SK-N-SH (cell line): ENCODE measurements at places on chromosomes 2 and 18. TPM values are rescaled to one million over a fixed set of nuclear protein-coding genes. Genes with fewer than 3 reads are reported as not detected.

The BOLL gene
- polyA plus RNA-seq, result not detected in 2 replicates

The FAM237A gene
- polyA plus RNA-seq, result not detected in 2 replicates

The EGR4 gene
- 0.02 TPM in 1 of 2 replicates, not detected in the other for polyA plus RNA-seq

The GPR39 gene
- 2.1 and 2.3 TPM in 2 replicates for polyA plus RNA-seq

- no peak overlapping the region for H3K4me3 ChIP-seq
- no peaks in the 10 kb centered on the region for H3K36me3 ChIP-seq
- H3K27me3 ChIP-seq, result no peaks in the 10 kb centered on the region
- no peak overlapping the region for H3K27ac ChIP-seq
Measured at GRCh38 chr2:145655165-145655765, 1135.3 kb upstream of the ZEB2 start.

- H3K27ac ChIP-seq, result no peak overlapping the region
- no peaks in the 10 kb centered on the region for H3K36me3 ChIP-seq
- H3K4me3 ChIP-seq, result no peak overlapping the region
- H3K27me3 ChIP-seq, result no peaks in the 10 kb centered on the region
- no peaks in the 10 kb centered on the region for H3K4me1 ChIP-seq
- no peak for DNase-seq
Measured at GRCh38 chr2:196413821-196414274, 225.7 kb upstream of the CCDC150 start.

DNA sequence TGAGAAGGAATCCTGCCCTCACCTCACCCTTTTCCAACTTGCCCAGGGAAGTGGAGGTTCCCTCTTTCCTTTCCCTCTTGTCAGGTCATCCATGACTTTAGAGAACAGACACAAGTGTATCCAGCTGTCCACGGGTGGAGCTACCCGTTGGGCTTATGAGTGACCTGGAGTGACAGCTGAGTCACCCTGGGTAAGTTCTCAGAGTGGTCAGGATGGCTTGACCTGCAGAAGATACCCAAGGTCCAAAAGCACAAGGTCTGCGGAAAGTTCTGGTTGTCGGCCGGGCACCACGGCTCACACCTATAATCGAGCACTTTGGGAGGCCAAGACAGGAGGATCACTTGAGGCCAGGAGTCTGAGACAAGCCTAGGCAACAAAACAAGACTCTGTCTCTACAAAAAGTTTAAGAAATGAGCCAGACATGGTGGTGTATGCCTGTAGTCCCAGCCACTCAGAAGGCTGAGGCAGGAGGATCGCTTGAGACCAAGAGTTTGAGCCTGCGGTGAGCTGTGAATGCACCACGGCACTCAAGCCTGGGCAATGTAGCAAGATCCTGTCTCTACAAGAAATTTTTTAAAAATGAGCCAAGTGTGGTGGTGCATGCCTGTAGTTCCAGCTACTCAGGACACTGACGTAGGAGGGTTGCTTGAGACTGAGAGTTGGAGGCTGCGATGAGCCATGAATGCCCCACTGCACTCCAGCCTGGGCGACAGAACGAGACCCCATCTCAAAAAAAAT is 14.0 kb upstream of the CNDP1 start:
- H3K36me3 ChIP-seq, result peaks cover 44% of the 10 kb centered on the region; the same call in 1 of the 2 replicates
- H3K4me3 ChIP-seq, result no peak overlapping the region
- no peak overlapping the region for H3K27ac ChIP-seq
- DNase-seq, result no peak
- H3K27me3 ChIP-seq, result no peaks in the 10 kb centered on the region

GRCh38 chr18:79367989-79368388 is 27.7 kb upstream of the NFATC1 start:
- no peak overlapping the region for H3K27ac ChIP-seq
- H3K36me3 ChIP-seq, result peaks cover 4% of the 10 kb centered on the region; the same call in 1 of the 2 replicates
- peak; percentile 36 for DNase-seq

DNA sequence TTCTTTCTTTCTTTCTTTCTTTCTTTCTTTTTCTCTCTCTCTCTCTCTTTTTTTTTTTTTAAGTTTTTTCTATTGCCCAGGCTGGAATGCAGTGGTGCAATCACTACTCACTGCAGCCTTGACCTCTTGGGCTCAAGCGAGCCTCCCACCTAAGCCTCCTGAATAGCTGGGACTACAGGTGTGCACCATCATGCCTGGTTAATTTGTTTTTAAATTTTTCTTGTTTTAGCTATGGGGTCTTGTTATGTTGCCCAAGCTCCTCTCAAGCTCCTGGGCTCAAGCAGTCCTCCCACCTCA is 19.4 kb upstream of the CCDC88A start:
- DNase-seq, result no peak
- no peaks in the 10 kb centered on the region for H3K27me3 ChIP-seq
- no peaks in the 10 kb centered on the region for H3K36me3 ChIP-seq

DNA sequence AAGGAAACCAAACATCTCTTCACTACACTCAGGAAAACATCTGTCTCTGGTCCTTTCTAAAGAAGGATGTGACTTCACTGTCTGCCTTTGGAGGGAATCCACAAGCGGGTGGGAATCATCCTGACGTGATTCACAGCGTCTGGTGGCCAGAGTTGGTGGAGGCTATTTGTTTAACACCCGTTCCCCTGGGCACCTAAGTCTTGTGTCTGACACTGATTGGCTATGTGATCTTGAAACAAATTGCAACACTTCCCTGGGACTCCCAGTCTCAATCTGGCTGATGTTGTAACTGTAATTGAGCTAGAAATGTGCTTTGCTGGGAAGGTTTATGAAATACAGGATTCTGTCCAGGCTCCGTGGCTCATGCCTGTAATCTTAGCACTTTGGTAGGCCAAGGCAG is 28.8 kb upstream of the SIX3 start:
- no peak for DNase-seq
- no peaks in the 10 kb centered on the region; the same call in 1 of the 2 replicates for H3K27me3 ChIP-seq
- H3K36me3 ChIP-seq, result no peaks in the 10 kb centered on the region

DNA sequence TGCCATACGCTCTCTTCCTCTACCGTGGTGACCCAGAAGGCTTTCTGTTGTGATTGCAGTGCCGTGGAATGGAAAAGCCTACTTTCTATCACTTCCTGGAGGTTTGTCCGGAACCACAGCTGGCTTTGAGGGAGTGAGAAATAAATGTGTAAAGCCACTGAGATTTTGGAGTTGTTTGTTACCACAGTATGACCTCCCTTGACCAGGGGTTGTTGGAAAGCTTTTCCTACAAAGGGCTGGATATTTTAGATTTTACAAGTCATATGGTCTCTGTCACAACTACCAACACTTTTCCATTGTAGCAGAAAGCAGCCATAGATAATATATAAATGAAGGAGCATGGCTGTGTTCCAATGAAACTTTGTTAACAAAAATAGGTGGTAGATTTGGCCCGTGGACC is 70.3 kb downstream of the VAPA start:
- no peaks in the 10 kb centered on the region for H3K36me3 ChIP-seq
- no peaks in the 10 kb centered on the region; the same call in 1 of the 2 replicates for H3K27me3 ChIP-seq
- H3K27ac ChIP-seq, result no peak overlapping the region
- no peaks in the 10 kb centered on the region for H3K4me1 ChIP-seq

GRCh38 chr2:158741625-158742024 is 53.5 kb upstream of the DAPL1 start:
- H3K27me3 ChIP-seq, result no peaks in the 10 kb centered on the region; the same call in 1 of the 2 replicates
- H3K4me1 ChIP-seq, result peaks cover 12% of the 10 kb centered on the region; the same call in 1 of the 2 replicates
- no peak for DNase-seq
- no peaks in the 10 kb centered on the region for H3K36me3 ChIP-seq
- H3K27ac ChIP-seq, result no peak overlapping the region

DNA sequence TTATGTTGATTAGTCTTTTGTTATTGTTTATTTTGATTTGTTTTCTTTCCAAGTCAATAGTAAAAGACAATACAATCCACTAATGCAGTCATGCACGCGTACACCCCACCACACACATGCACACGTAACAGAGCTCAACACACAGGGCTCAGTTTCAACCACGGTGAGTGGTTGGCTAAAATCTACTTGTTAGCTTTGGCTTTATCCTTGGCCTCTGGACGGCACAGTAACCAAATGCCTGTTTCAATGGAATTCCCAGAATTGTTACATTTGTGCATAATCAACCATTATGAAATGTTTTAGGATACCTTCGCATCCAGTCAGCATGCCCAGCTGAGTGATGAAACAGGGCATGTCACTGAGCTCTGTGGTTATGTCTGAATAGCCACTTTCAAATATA is 53.2 kb downstream of the NYAP2 start:
- H3K27ac ChIP-seq, result no peak overlapping the region
- no peak overlapping the region for H3K4me3 ChIP-seq
- no peaks in the 10 kb centered on the region for H3K27me3 ChIP-seq
- H3K4me1 ChIP-seq, result no peaks in the 10 kb centered on the region

- no peak overlapping the region for H3K27ac ChIP-seq
- H3K4me1 ChIP-seq, result peaks cover 37% of the 10 kb centered on the region
- no peak overlapping the region for H3K4me3 ChIP-seq
- no peaks in the 10 kb centered on the region for H3K36me3 ChIP-seq
- DNase-seq, result peak; percentile 57
- no peaks in the 10 kb centered on the region for H3K27me3 ChIP-seq
Measured at GRCh38 chr2:235498541-235498940, 4.7 kb downstream of the AGAP1 start.

DNA sequence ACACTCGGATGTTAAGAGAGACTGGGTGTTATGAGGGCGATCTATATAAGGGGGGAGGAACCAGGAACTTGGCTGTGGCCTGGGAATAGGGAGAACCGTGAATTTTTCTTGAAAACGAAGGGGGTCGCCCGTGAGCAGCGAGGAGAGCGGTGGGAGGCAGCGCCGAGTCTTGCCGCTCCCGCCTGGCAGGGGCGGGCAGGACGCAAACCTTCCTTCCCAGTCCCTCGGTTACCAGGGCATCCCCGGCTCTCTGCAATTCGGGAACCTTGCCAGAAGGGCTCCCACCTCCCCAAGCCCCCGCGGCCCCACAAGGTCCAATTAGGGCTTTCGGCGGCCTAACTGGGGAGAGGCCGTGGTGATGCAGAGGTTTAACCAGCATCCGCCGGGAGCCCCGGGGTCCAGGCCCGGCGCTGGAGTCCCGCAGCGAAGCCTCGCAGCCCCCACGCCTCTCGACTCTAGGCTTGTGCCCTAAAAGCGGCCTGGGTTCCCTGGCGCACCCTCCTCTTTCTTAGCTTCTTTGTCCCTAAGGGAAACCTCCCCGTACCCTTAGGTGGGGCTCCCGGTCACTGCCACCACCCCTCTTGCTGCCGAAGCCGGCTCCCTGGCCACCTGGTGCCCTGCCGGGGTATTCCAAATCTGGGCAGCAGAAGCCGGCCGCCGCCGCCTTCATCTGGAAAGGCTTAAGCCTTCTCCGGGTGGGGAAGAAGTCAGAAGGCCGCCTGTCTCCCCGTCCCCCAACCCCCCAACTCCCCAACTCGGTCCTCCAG is 680 bp upstream of the FHOD3 start:
- peak overlapping the region; percentile 79 for H3K4me3 ChIP-seq
- peaks cover 10% of the 10 kb centered on the region for H3K4me1 ChIP-seq
- H3K27me3 ChIP-seq, result peaks cover 6% of the 10 kb centered on the region; the same call in 1 of the 2 replicates
